ENCODE measurements at places on chromosomes 11 and 22.

- no peak for DNase-seq
These were observed 154.9 kb downstream of the CACNA1I start for GRCh38 chr22:39725351-39726035.

GRCh38 chr11:35717043-35717442 is 54.5 kb downstream of the TRIM44 start:
- DNase-seq = no peak

- DNase-seq = no peak
These were observed 593.4 kb downstream of the BUD13 start for GRCh38 chr11:116179401-116179800.

- no peak for DNase-seq
These were observed 40.5 kb downstream of the TPCN2 start for GRCh38 chr11:69089258-69089657.

GRCh38 chr11:20966489-20966888 is 297.1 kb downstream of the NELL1 start:
- DNase-seq = no peak

DNA sequence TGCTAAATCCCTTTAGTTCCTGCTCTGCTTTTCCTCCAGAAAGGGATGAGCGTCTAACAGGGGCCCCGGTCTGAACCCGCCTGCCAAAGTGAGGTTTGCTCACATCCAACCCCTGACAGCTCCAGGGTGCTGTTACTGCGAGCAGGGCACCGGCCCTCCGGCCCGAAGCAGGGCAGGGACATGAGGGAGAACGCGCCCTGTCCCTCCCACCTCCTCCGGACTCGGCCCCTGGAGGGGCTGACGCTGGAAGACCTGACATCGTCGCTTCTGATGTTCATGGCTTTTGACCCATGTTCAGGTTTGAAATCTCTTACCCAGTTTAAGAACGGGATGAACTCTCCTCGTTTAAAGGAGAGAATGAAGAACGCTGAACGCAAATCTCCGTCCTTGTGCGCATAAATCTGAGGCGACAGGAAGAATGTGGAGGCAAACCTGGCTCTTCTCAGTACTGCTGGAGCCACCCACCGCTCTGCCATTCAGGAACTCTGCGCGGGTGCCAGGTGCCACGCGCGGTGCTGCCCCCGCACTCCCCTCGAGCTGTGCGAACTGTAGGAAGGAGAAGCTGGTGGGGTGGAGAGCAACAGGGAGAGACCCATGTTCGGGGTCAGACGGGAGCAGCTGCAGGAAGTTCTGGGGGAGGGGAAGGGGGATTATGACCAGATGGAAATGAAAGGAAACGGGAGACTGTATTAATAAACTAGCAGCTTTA is 826 bp upstream of the EEF1G start:
- DNase-seq = peak; percentile 73
